BJ (cell line): ENCODE measurements at places on chromosomes 16 and 17.

GRCh38 chr17:59893676-59894100, 767 bp downstream of the RPS6KB1 start:
- no peak for DNase-seq

DNA sequence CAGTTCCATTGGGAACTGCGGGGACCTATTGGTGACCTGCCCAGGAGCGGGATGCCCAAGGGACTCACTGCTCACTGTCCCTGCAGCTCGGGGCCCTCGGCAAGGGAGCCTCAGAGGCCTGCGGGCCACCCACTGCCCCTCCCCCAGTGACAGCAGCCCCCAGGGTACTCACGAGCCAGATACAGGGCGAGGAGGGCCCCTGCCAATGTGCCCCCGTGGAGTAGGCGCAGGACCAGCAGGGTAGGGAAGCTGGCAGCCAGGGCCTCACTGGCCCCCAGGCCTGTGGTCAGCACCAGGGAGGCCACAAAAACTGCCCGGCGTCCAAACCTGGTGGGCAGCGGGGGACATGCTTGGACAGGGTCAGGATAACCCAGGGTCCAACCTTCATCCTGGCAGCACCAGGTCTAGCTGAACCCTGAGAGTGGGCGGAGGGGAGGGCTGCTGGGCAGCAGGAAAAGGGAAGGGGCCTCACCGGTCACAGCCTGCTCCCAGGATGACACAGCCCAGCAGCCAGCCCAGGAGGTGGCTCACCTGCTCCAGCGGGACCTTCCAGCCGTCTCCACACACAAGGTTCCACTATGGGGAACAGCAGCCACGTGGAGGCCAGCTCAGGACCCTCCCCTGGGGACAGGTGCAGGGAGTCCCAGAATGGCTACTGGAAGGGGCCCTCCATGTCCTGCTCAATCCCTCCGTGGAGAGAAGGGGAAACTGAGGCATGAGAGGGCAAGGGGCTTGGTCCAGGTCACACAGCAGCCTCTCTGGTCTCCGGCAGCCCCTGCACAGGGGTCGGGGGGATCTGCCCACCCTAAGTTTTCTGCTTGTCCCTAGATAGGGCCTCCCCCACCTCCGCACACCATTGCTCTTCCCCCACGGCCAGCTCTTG, 855 bp downstream of the SLC22A31 start:
- no peak for DNase-seq

- no peak for DNase-seq
Observed at GRCh38 chr16:88468275-88469129, 15.4 kb downstream of the ZFPM1 start.

GRCh38 chr17:34996422-34997285, 16.3 kb downstream of the LIG3 start:
- DNase-seq: no peak

GRCh38 chr16:81581107-81581506, 136.5 kb downstream of the CMIP start:
- no peak for DNase-seq

- DNase-seq: no peak
Observed at GRCh38 chr17:77266891-77267341, 126.1 kb downstream of the SEC14L1 start.

DNA sequence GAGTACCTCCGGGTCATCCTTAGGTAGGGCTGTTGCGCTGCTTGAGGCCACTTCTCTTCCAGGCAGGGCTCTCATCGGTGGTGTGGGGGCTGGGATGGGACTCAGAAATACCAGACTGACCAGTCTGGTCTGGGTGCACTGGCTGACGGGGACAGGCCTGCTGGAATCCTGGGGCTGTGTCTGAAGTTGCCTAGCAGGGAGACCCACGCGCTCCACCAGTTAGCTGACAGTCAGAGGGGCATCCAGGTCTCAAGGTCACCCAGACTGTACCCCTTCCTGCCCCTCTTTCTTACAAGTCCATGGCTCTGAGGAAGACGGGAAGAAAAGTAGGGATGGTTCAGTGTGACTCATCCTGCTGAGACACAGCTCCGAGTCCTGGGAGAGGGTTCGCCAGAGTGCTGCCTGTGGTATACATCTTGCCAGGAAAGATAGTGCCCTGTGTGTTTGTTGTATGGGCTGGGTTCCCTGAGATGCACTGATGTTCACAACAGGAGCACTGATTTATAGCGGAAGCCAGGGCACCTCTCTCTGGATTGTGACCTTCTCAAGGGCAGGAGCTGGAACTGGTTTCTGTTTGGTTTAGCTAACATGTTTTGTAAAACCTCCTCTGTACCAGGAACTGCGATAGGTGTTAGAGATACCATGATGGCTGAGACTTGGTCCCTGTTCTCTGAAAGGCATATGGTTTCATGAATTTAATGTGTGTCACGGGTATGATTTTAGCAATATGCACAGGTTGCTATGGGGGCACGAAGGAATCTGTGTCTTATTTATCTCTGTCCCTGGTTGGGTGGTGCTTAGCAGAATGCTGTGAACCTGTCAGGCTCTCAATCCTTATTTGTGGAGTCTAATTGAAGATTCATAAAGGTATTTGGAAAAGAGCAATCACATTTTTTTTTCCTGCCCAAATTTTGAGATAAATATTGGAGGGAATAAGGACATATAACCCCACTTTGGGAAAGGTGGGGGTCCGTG, 97.5 kb downstream of the OR1D5 start:
- DNase-seq: no peak

DNA sequence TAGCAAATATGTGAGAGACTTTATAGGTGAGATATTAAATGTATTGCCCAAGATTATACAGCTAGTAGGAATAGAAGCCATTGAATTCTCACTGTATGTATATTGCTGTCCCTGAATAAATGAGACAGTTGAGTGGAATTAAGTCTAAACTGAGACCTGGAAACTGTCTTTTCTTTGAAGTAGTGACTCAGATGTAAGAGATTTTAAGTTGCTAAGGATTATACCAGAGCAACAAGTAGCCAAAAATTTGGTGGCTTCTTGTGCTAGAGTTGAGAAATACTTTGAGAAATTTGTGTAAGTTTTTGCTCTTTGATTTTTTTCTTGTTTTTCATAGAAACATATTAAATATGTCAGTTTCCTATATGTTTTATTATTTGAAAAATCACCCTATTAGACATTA, 58.7 kb downstream of the TANC2 start:
- DNase-seq: no peak

GRCh38 chr16:68664297-68664696, 19.2 kb downstream of the CDH3 start:
- DNase-seq: no peak

- DNase-seq: no peak
Observed at GRCh38 chr17:30273373-30273772, 18.4 kb downstream of the BLMH start.

DNA sequence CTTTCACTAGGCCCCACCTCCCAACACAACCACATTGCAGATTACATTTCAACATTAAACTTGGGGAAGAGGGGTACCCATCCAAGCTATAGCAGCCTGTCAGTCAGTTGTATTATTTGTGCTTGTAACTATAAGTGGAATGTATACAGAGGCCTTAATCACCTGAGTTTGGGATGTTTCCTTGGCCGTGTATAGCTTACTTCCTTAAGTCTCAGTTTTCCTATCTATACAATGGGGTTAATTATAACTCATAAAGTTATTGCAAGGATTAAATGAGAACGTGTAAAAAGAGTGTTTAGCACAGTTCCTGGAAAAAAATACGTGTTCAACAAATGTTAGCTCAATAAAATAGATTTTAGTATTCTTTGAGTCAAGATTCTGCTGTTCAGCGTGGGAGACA, 165.5 kb upstream of the FAM20A start:
- DNase-seq: no peak
